Stimulated activated CD4-positive, alpha-beta T cell treated with anti-CD3 and anti-CD28 coated beads, Interleukin-1b, Interleukin-23, amount 100 ng/mL, for 48 hours (primary cell): ENCODE measurements at places on chromosomes 5 and 9.

- no peak for DNase-seq
These were observed 294.5 kb upstream of the TAS2R1 start for GRCh38 chr5:9924614-9925013.

- DNase-seq: no peak
These were observed 185.0 kb downstream of the GLIS3 start for GRCh38 chr9:4114569-4115505.

- no peak for DNase-seq
These were observed 106.0 kb downstream of the SMARCA2 start for GRCh38 chr9:2120926-2121689.

DNA sequence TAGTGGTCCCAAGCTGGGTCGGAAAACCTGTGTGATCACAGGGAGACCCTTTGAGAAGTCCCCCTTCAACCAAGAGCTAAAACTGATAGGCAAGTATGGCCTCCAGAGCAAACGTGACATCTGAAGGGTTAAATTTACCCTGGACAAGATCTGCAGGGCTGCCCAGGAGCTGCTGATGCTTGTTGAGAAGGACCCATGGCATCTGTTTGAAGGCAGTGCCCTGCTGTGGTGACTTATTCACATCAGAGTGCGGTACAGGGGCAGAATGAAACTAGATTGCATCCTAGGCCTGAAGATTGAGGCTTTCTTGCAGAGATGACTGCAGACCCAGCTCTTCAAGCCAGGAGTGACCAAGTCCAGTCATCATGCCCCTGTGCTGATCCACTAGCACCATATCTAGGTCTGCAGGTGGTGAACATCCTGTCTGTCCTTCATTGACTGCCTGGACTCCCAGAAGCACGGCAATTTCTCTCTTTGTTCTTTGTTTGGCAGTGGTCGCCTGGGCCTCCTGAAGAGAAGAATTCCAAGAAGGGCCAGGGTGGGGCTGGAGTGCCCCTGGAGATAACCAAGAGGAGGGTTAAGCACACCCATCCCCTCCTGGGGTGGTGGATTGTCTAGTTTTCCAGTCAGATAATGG is 25.7 kb upstream of the CHD1 start:
- no peak for DNase-seq

DNA sequence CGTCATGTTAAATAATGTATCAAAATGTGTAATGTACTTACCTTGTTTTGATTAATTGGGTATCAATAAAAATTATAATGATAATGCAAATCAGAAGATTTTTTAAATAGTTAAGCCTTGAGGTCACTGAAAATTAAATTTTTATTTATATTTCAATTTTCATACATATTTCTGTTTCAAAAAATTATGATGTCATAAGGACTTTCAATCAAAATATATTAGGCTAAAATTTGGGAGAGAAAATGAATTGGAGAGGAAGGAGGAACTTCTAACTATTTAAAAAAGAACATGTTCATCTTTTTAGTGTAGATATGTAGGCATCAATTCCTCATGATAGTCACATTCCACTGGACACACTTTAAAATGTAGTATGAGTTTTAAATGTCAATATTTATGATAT is 29.1 kb upstream of the ERAP1 start:
- DNase-seq: no peak

DNA sequence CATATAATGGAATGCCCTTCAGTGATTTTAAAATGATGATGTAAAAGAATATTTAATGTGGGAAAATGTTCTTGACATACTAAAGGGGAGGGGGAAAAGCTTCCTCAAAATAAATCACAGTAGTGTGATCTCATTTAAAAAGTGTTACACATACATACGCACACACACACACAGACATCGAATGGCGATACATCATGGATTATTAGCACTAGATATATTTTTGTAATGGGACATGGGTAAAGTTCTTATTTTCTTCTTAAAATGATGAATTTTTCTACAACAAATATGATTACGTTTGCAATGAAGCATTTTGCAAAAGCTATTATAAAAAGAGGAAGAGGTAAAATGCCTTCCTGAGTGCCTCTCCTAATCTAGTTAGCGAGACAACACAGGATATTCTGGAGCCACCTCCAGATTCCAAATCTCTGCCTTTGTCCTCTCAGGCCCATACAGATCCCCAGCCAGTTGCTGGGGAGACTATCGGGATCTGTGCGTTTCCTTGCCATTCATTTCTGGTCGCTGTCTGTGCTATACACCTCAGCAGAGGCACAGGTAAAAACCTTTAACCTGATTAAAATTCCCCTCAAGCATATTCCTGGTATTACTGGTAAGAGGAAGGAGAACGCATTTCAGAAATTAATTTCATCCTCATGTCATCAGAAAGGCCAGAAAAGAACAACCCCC is 69.6 kb downstream of the SLC28A3 start:
- no peak for DNase-seq

GRCh38 chr5:103923616-103924168 is 361.1 kb upstream of the NUDT12 start:
- no peak for DNase-seq

DNA sequence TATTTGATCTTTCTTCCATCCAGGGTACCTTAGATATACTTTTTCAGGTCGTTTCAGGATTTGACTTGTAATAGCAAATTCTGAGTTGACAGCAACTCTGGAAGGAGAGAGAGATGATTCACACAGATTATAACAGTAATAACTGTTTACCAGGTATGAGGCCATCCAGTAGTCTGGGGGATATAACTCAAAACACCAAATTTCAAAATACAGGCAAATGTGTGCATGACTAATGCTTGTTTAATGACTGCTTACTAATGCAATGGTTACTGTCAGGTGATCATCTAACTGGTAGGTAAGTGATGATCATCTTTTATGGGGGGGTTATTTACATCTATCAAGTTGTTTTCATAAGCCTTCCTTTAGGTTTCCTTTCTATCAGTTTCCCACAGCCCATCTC is 412.3 kb downstream of the MAT2B start:
- no peak for DNase-seq

DNA sequence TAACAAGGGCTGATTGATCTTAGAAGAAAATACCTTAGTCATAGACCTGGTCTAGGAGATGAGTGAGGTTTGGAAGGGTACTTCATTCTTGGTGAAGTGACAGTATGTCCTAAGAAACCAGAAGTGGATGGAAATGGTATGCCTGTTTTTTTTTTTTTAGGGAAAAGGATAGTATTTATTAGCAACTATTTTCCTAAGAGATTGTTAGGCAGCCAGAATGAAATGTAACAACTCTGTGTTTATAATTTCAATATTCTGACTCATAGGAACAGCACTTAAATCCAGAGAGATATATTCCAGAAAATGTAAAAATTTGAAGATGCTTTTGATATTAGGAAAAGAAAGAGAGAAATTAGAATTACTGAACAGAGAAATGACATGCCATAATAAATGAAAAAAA is 21.2 kb upstream of the ARL14EPL start:
- DNase-seq: no peak

DNA sequence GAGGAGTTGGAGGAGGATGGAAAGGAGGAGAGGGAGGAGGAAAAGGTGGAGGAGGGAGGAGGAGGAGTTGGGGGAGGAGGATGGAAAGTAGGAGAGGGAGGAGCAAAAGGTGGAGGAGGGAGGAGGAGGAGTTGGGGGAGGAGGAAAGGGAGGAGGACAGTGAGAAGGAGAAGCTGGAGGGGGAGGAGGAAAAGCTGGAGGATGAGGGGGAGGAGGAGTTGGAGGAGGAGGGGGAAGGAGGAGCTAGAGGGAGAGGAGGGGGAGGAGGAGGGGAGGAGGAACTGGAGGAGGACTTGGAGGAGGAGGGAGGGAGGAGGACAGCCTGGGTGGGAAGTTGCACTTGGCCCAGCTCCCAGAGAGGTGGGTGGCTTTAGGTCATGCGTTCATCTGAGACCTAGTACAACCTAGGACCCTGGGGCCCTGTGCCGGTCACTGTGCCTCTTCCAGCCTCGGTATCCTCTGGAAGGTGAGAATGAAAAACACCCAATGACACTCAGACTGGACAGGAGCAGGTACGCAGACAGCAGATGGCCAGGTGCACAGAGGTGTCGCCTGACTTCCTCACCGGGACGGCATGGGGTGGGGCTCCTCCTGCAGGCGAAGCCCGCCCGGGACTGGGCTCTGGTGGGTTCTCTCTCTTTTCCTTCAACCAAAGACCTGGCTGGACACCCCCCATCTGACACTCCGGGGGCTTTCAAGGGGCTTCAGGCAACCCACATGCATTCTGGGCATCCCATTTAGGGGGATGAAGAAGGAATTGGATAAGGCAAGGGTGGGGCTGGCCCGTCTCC is 12.2 kb upstream of the SLC2A6 start:
- DNase-seq: no peak

DNA sequence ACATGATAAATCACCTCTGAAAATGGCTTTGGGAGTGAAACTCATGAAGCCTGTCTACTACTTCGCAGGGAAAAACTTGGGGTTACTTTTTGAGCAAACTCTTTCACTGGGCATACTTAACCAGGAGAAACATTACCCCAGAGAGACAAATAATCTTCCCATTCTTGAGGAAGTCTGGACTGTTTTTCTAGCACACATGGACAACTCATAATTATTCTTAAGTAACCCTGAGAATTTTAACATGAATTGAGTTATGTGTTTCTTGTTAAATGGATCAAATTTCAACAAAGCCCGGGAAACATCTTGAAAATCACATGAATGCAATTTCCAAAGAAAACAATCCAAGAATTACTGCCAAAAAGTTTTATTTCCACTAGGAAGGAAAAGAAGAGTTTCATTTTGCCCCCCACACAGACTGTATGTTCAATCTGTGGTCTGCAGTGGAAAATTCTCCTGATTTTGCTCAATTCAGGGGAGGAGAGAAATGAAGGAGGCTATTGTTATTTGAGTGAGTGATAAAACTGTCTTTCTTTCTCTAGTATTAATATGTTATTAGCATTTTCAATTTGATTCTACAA is 564.8 kb upstream of the CLINT1 start:
- DNase-seq: no peak

- no peak for DNase-seq
These were observed 2.0 kb downstream of the IL31RA start for GRCh38 chr5:55853041-55853670.

GRCh38 chr9:87054999-87055686 is 107.8 kb upstream of the GAS1 start:
- DNase-seq: no peak

- DNase-seq: no peak
These were observed 128.8 kb upstream of the MAP3K1 start for GRCh38 chr5:56686337-56687195.

- no peak for DNase-seq
These were observed 30.0 kb upstream of the MACIR start for GRCh38 chr5:103228588-103228987.
